Activated CD4-positive, alpha-beta T cell treated with anti-CD3 and anti-CD28 coated beads, Interleukin-10, Interleukin-2, amounts not matched to agents 100 ng/mL and 50 ng/mL, durations not matched to agents 16 hours and 8 hours (primary cell): ENCODE measurements at places on chromosomes 13 and 19.

DNA sequence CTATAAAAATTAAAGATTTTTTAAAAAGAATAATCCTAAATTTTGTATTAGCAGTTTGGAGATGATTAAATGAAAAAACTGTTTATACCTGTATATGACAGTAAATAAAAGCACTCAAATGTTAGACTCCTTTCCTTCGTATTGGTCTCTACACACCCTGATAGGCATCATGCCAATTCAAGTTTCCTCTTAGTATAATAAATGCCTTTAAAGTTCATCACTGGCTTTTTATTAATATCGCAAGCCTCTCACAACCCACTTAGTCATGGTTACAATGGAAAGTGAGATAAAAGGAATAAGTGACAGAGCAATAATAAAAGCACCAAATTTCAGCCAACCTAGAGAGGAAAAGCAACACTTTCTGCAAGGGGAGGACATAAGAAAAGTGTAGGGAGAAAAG, 102.2 kb downstream of the PIBF1 start:
- DNase-seq = no peak

DNA sequence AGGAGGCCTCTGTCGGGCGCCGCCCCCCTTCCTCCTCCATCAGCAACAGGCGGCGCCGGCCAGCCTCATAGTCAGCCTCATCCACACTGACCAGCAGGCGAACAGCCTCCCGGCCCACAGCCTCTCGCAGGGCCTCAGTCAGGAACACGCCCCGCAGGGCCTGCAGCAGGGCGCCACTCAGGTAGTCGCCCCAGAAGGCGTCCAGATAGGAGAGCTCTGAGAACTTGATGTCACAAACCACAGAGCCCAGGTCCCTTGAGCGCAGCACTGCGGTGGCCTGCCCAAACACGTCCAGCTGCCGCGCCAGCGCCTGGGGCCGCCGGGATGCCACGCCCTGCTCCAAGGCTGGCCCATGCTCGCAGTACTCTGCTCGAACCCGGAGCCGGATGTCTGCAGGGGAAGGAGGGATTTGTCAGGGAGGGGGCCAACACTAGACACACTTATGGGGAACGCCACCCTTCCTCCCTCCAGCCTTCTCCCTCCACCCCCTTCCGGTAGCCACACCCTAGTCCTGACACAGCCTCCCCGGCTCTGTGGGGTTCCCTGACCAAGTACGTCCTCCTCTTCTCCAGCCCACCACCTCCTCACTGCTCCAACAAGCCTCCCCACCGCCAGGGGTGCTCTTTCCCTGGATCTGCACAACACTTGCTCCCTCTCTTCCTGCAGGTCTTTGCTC, 17.9 kb downstream of the DEDD2 start:
- DNase-seq = peak; percentile 88

DNA sequence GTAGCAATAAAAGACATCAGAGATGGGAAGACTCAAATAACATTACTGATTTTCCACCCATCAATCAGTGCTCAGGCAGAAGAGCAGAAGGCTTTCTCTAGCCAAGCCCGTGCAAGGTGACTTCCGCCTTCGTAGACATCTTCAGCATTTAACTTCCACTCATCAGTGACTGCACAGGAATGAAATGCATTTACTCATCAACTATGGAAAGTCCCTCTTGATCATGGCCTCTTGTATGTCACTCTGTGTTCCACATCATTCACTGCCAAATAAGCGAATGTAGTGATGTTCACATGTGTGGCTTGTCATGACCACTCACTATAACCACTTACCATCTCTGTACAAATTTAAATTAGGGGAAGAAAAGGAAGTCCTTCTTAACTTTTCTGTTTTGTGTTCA, 49.4 kb downstream of the SACS start:
- peak; percentile 41 for DNase-seq

- DNase-seq = peak; percentile 91
Measured at GRCh38 chr13:30371649-30372265, 50.5 kb upstream of the UBE2L5 start.

DNA sequence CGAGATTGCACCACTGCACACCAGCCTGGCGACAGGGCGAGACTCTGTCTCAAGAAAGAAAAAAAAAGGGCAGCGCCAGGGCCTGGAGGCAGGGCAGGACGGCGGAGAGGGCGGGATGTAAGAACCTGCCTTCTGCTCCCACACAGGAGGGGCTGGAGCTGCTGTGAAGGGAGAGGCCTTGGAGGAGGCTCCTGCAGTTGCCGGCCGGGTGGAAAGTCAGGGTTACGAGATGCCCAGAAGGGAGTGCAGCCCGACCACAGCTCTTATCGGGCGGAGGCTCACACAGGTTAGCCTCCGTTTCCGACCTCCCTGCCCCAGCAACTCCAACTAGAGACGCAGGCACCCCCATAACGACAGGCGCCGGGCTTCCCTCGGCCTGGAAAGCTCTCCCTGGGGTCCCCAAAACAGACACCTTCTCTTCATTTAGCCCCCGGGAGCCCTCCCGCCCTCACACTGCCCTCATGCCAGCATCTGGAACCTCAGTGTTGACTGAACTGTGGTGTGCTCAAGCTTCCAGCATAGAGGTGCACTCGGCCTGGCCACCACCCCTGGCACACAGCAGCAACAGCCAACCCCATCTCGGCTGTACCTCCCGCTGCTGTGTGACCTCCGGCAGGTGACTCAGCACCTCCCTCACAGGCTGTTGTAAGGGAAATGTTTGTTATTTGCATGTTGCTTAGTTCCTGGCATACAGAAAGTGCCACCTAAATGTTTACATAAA, 1.4 kb downstream of the PLPP2 start:
- peak; percentile 62 for DNase-seq

DNA sequence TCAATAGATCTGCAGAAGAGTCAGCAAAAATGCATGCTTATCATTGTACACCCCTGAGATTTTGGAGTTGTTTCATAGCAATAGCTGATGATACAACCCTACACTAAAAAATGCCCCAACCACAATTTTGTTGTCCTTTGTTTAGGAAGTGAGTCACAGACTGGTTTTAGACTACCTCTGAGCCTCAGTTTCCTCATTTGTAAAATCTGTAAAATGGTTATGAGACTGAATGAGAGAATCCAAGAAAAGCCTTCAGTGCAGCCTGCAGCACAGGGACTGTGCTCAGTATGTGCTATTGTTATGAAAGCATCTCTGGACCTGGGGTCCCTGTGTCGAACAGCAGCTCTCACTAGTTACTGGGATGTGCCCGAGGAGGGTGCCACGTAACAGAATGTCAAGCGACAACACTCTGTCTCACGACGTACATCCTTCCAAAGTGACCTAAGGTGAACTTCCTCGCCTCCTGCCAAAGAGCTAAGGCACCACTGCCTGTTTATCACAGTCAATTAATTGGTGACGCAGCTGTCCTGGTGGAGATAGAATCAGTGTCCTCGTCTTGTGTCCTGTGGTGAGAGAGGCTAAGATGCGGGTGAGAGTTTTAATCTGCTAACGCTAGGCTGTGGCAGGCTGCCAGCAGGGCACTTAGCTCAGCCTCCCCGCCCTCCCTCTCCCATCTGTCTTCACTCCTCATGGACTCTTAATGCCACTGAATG, 18.1 kb downstream of the DHRS12 start:
- DNase-seq = peak; percentile 76

DNA sequence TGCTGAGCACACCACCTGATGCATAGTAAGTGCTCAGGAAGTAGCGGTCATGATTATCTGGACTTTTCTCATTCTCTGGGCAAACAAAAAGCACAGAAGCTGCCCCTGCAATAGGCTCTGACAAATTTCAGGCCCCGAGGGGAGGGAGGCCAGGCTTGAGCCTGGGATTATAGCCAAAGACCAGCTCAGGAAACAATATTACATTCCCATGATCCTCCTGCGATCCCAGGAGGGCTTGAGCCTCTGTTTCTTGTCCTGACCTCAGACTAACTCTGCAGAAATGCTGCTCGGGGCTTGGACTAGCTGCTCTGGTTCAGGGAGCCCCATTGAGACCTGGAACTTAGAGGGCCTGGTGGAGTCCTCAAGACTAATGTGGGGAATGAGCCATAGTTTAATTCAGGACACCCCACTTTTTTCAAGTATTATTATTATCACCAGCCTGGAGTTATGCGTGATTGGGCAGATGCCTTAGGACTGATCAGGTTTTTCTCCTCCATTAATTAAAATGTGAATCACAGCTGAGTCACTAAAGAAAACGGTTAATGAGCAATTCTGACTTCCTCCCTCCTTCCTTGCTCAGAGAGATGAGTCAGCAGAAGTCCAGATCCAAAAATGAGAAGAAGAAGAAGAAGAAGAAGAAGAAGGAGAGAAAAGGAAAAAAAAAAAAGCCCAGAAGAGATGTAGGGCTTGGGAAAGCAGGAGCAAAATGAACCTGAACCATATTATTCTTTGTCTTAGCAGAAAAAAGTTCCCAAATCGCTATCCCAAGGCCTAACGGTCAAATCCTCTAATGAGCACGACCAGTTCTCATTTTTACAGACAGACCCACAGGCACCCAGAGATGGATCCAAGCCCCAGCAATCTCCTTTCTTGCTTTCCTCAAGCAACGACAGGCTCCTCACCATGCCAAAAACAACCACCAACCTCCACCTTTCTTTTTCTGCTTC, 107.2 kb downstream of the CACNA1A start:
- peak; percentile 8 for DNase-seq

GRCh38 chr13:70107498-70108281, at the start of gene ATXN8OS:
TSS of gene ATXN8OS (plus strand) at chr13:70107826.
- DNase-seq = no peak

- no peak for DNase-seq
Measured at GRCh38 chr19:8113017-8113416, 36.4 kb downstream of the FBN3 start.

GRCh38 chr19:4295972-4296771, 6.0 kb downstream of the TMIGD2 start:
- no peak for DNase-seq

DNA sequence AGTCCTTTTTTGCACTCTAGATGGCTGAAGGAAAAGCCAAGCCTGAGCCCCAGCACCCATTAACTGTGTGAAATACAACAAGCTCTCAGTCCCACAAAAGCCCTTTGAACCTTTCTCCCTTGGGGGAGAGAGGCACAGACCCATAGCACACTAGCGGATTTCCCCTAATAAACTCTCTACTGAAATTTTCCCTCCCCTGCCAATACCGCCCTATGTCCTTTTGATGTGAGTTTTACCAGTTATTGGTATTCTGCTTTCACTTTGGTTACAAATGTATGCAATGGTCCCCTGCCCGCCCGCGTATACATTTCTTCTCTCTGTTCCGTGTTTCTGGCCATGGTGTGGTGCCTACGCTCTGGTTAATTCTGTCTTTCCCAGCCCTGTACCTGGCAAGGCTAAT, 54.0 kb upstream of the MYO16 start:
- no peak for DNase-seq

DNA sequence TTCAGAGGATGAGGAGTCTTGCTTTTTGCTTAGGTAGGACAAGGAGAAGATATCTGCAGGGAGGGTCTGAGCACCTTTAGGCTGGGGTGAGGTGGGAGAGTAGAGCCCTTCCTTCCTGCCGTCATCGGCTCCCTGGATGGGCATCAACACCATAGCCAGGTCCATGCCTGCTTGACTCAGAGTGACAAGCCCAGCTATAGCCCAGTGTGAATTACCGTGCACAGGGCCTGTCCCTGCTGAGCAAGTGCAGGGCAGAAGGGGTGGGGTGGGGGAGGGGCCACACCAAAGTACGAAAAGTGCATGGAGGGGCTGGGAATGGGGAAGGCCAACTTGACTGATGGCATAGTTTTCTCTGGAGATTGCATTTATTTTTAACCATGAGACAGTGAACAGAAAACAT, 30.3 kb upstream of the RNF113B start:
- DNase-seq = no peak

DNA sequence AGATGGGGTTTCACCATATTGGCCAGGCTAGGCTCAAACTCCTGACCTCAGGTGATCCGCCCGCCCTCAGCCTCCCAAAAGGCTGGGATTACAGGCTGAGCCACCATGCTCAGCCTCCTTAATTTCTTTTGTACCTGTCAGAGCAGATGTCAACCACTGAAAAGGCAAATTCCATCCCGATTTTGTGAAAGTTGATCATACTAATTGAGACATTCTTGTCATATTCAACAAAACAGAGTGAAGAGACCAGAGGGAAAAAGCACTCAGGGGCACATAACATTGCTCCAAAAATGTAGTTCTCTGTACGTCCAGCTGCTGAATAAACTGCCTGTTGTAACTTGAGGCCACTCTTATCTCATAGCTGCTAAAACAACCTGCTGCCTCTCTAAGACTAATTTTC, 27.4 kb upstream of the PSPC1 start:
- DNase-seq = no peak

DNA sequence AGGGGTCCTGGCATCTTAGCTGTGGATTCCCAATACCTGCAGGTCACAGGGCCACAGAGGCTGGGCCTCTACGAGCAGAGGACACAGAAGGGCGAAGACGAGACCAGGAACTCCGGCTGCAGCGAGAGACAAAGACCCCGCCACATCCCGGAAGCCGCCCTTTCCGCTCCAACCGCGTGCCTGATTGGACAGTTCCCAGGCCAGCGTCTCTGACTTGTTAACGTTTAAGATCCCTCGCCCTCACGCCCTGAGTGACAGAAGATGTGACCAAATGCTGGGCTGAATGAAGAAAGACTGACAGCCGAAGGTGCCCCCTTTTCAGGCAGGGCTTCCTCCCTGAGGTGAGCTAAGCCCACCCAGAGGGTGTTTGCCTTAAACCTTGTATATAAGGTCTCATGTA, at the start of gene ZNF98:
Gene ZNF98 (minus strand): TSS at position 136 of the 400 bp plus-strand sequence. CDS start 122 bp downstream, at position 14.
- DNase-seq = no peak

DNA sequence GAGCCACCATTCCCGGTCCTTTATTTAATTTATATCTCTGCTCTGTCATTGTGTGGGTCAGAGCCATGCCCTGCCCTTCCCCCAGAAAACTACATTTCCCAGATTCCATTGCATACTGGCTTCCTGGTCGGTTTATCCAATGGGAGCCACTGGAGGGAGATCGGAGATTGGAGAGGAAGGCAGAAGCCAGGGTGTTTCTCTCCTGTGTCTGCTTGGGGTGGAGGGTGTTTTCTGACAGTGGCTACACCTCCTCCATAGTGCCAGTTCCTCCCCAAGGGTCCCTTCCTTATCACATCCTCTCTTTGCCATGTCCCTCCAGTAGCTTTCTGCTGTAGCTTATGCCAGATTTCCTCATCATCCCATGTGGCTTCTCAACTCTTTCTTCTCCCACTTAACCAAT, 19.0 kb downstream of the OLFM2 start:
- peak; percentile 53 for DNase-seq
